ENCODE measurements at places on chromosomes 4 and X.
A peak's percentile ranks its signal among the peaks of the same experiment; 100 is the strongest.

GRCh38 chrX:86121916-86122315 lies 26.3 kb upstream of the DACH2 start:
- no peak for DNase-seq

DNA sequence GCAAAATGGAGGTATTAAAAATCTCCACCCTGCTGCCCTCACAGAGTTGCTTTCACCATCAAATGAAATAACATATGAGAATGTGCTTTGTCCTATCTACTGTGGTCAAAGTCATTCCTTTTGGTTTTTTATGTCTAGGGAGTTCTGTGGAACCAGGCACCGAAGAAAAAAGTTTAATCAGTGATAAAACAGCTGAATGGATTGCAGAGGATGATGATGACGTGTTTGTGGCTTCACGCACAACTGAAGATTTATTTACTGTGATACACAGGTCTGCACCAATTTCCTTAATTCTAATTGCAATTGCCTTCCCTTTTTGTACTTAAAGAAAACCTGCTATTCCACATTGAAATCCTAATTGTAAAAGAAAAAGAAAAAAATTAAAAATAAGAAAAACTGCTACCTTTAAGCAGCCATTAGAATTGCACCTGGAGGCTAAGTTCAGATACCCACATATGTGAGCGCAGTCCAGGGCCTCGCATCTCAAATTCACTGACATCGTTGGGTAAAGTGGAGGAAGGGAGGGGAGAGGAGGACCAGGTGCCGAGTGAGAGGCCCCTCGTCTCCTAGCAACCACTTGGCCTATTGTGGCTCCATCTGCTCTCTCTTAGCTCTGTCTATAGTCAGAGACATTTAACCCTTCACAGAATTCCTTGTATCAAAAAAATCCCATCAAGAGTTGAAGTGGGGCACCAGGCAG lies 10.5 kb upstream of the RTL5 start:
- DNase-seq, result no peak

DNA sequence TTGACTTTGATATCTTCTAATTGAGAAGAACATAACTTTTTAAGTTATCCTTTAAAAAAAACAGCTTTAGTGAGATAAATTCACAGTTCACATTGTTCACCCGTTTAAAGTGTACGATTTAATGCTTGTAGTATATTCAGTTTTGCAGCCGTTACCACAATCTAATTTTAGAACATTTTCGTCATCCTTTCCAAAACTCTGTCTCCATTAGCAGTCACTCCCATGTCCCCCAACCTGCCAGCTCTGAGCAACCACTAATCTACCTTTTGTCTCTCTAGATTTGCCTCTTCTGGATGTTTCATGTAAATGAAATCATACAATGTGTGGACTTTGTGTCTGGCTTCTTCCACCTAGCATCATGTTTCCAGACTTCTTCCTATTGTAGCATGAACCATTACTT lies 38.6 kb downstream of the CLCN4 start:
- no peak for DNase-seq

DNA sequence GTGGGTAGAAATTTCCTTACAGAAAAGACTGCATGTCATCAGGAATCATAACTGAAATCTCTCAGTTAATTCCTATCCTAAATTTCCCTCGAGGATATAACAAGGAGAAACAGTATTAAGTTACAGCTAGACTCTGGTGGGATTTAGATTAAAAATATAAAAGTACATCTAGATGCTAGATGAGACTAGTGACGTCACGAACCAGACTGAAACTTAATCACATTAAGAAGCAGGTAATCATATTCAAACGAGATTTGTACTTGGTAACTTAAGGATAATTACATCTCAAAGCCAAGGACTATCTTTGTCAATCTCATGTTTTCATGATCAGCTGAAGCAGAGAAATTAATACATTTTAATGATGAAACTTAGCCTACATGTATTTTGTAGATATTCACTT lies 130.6 kb downstream of the MTNR1A start:
- DNase-seq, result no peak

- DNase-seq, result no peak
Observed at GRCh38 chr4:71930459-71930858, 101.3 kb upstream of the NPFFR2 start.

DNA sequence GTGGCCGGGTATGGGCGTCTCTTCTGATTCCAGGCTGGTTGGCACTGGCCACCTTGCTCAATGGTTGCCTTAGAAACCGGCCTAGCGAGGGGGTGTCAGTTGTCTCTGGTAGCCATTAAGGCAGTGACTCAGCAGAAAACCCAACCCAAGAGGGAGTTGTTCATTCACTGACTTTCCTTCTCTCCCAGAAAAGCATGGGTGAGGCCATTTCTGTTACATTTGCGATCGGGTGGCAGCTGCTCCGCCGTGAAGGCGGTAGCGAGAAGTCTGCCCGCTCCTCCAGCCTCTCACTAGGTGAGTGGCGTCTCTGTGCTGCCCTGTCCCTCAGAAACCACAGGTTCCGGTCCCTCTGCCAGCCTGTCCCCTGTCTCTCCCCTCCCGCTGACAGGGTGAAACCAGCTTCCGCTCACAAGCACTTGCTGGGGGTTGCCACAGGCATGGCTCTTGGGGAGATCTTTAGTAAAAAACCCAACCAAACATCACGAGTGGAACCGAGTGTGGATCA lies 17.4 kb downstream of the IRAK1 start:
- DNase-seq, result no peak

DNA sequence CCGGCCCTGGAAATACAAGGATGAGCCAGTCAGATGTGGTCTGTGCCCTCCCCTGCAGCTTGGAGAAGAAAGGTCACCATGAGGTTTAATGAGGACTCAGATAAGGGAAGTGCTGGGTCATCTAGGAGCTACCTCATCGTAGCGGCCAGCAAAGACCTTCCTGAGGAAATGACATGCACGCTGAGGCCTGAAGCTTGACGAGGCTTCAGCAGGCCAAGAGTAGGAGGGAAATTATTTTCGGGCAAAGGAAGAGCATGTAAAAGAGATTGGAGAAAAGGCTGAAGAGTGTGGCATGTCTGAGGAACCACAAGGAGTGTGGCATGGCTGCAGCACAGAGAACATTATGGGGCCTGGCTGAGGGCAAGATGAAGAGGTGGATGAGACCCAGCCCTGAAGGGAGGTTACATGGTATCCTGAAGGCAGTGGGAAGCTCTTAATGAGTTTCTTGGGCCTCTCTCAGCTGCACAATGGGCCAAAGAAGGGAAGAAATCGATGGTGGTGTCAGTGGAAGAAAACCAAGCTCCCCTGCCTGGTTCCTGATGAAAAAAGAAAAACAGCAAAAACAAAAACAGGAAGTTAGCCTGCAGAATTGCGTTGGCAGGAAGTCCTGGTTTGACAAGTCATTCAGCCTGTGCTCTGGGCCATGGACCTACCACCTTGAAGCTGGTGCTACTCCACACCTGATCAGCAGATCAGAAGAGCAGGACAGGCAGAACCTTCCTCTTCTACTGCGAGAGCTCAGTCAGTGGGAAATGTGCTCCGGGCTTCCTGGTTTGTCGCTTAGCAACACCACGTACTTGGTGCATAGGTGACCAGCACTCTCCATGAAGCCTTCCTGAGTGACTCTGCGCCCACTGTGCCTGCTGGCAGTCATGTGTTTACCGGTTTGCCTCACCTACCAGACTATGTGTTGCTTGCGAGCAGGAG lies 134.5 kb upstream of the KLF3 start:
- peak; percentile 10 for DNase-seq

- no peak for DNase-seq
Observed at GRCh38 chrX:121216641-121217374, 169.4 kb downstream of the GLUD2 start.

DNA sequence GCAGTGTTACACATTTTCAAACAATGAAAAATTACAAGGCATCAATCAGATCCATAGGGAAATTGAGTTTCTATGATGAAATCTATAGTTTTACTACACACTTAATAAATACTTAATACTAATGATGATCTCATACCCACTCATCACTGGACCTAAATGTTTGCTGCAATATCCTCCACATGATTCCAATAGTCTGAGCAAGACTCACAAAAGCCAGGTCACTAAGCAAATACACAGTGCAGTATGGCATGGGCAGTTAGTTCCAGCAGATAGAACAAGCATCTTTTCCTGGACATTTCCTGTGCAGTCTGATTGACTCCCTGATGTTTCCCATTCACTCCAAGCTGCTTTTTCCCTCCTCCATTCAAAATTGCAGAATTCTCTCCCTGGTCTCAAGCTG lies 109.0 kb upstream of the ATOH1 start:
- no peak for DNase-seq

DNA sequence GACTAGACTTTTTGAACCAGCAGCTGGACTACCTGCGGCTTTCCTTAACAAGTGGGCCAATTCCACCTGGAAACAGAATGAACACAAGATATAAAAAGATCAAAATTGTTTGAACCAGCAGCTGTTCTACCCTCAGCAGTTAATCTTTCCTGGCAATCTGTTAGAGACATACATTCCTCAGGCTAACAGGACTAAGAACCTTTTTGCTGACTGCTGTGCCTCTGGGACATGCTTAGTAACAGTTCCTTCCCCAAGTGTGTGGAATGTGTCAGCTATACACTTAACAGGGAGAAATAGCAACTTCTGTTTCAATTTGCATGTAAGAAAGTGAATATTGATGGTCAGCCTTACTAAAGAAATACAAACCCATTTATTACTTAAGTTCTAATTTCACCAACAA lies 554.4 kb downstream of the ARAP2 start:
- DNase-seq, result no peak

- DNase-seq, result no peak
Observed at GRCh38 chrX:42996861-42997260, 218.9 kb upstream of the PPP1R2C start.

GRCh38 chr4:169428376-169428775 lies 157.6 kb upstream of the SH3RF1 start:
- DNase-seq, result no peak

DNA sequence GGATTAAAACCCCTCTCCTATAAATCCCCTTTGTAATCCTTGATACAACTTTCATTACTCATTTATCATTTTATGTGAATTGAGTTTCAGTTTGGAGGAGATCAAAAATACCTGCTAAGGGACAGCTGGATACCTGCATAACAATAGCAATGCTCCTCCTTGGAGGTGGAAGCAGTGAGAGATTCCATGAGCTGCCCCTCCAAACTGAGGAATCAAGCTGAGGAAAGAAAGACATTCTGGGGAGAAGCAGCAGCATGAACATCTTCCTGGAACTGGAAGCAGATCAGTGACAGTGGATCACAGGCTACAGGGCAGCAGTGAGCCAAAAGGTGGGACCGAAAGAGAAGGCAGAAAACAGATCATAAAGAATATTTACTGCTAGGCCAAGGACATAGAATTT lies 199.8 kb upstream of the CNKSR2 start:
- no peak for DNase-seq

DNA sequence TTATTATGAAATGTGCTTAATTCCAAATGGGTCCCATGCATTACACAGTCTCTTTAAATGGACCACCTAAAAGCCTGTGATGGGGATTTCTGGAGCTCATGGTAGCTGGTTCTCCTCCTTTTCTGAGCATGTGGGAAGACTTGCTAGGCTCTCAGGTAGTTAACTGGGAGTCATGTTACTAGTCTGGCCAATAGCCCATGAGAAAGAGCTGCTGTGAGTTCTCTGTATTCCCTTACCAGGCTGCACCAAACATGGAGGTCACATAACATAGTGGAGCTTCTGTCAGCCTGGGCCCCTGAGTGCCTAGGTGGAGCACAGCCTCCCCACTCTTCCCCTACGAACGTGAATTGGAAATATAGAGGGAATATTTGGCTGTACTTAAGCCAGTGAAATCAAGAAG lies 198.4 kb downstream of the MAML3 start:
- DNase-seq, result no peak

- DNase-seq, result peak; percentile 3
Observed at GRCh38 chr4:86934147-86934770, 552 bp upstream of the AFF1 start.

GRCh38 chrX:21946925-21947641 lies 6.6 kb downstream of the SMS start:
- DNase-seq, result no peak

DNA sequence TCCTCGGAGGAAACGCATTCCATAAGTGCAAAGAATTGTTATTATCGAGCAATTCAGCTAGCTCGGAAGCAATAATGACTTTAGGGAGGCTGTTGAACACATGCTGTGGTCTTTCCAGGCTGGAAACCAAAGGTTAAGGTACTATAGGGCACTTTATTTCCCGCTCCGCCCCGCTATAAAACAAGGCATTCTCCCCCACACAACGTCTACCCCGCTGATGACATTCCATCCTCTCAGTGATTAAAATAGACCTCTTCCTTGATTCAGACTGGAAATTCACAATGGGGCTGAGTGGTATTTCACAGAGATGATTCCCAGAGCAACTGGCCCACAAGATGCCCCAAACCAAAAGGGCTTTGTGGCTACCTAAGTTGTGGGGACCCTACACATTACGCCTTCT lies 196.4 kb downstream of the STIM2 start:
- no peak for DNase-seq

- no peak for DNase-seq
Observed at GRCh38 chr4:25441519-25442117, 64.6 kb downstream of the ANAPC4 start.

GRCh38 chr4:36206012-36206411 lies 38.3 kb downstream of the ARAP2 start:
- no peak for DNase-seq

- DNase-seq, result no peak
Observed at GRCh38 chr4:76659103-76659490, 224.1 kb downstream of the SHROOM3 start.

DNA sequence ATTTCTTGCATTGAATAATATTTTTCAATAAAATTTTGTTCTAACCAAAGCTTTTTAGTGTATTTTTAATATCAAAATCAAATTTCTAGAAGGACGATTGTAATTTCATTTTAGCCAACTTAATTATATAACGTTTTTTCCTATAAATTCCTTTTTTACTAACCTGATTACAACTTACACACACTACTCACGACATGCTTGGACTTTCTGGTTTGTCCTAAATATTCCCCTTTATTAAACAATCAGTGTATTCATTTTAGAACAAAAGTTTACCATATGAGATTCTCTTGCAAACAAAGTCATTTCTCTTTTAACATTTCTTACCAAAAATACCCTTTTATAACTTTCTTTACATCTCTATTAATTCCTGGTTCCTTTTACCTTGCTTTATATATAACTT lies 173.7 kb downstream of the PWWP3B start:
- no peak for DNase-seq

GRCh38 chr4:113223001-113223400 lies 173.5 kb downstream of the ANK2 start:
- DNase-seq, result no peak

- DNase-seq, result no peak
Observed at GRCh38 chr4:102451266-102451665, 49.9 kb upstream of the NFKB1 start.

DNA sequence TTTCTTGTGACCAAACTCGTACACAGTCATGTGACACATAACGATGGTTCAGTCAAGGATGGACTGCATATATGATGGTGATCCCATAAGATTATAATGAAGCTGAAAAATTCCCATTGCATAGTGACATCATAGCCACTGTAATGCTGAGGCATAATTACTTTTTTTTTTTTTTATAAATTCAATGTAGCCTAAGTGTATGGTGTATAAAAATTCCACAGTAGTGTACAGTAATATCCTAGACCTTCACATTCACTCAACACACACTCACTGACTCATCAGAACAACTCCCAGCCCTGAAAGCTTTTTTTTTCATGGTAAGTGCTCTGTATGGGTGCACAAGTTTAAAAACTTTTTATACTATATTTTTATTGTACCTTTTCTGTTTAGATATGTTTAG lies 105.0 kb downstream of the AREG start:
- DNase-seq, result no peak
